ENCODE measurements at places on chromosomes 5 and 9.

DNA sequence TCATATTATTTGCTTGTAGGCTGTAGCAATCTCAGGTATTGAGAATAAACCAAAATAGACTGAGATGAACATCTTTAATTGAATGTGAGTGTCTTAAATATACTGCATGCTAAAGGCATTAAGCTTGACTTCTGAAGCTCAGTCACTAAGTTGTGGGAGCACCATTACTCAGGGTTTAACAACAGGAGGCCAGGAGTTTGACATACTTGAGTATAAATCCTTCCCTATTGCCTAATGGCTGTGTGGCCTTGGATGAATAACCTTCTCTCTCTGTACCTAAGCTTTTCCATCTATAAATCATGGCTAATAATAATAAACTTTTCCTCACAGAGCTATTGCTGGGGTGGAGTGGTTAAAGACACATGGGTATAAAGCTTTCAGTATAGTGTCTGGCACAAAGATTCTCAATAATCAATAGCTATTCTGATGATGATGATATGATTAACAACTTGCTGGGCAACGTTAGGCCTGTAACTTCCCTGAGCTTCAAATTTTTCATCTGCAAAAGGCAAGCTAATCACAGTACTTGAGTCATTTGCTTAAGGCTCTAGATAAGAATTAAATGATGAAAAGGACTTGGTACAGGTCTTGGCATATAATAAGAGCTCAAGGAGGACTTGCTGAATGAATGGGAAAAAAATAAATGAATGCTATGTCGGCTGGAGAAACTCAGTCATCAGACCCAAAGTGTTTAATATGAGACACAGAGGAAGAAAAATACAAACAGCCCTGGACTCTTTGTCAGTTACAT, 174.0 kb upstream of the IL12B start:
- peak; percentile 75 for DNase-seq

GRCh38 chr5:74072646-74073045, 446.6 kb downstream of the ARHGEF28 start:
- DNase-seq, result no peak

DNA sequence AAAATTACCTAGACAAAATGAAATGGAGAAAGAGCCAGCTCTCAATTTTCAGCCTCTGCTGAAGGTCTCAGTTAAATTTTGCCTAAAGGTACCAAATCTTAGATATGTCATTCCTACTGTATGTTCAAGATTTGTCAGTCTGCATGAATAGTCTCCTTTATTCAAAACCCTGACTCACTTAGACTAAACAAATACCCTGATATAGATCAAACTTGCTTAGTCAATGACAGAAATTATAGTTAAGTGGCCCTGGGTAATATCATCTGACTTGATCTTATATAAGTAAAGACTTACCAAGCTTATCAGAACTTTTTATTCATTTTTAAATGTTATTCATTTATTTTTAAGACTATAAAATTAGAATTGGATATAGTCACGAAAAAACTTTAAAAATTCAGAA, 12.2 kb downstream of the MEGF9 start:
- DNase-seq, result no peak

- DNase-seq, result no peak
Observed at GRCh38 chr9:105116052-105116868, 128.2 kb upstream of the SLC44A1 start.

- DNase-seq, result no peak
Observed at GRCh38 chr5:3375586-3376311, 219.9 kb upstream of the IRX1 start.

- DNase-seq, result no peak
Observed at GRCh38 chr5:130385656-130386055, 481.4 kb downstream of the CHSY3 start.

DNA sequence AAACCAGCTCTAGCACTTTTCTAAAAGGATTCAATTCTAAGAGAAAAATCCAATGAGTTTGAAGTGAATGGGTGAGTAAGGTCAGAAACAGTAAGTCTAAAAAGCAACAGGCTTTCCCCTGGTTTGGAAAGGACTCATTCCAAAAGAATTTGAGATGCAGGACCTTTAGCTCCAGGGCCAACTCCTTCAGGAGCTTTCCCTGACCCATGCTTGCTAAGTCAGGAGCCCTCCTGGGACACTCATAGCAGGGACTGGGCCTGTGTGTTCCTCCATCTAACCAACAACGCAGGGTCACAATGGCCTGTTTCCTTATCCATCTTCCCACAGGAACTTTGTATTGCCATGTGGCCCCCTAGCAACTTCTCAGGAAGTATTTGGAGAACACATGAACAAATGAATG, 198.8 kb downstream of the FRMD3 start:
- DNase-seq, result no peak

DNA sequence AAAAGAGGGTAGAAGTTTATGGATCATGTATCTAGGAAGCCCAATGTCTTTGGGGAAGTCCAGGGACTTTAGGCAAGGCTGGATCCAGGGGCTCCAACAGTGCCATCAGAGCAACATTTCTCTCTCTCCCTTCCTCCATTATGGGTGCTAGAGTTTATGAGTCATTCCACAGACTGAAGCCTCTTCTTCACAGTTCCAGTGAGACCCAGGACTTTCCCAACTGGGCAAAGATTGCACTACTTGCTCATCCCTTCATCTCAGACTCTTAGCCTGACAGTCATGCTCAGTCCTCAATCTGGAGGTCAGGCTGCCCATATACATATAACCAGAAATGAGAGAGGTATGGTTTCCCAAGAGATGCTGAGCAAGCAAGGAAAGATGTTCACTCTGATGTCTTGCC, 110.7 kb downstream of the FEM1C start:
- no peak for DNase-seq

GRCh38 chr5:41748631-41749030, 121.6 kb downstream of the OXCT1 start:
- DNase-seq, result peak; percentile 74

DNA sequence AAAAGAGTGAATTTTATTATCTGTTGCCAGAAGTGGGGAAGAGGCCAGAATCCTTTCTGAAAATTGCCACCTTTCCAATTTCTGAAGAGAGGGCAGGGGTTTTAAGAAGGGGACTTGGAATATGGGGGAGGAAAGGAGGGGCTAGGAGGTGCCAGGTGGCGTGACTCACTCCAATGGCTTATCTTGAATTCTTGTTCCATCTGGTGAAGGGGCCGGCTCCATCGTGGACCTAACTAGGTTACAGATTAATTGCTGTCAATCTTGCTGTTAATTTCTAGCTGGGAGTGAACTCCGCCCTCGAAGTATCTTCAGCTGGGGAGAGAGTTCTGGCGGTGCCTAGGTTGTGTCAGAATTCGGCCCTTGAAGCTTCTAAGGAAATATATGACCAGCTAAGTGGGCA, 138.7 kb downstream of the YTHDC2 start:
- DNase-seq, result no peak

DNA sequence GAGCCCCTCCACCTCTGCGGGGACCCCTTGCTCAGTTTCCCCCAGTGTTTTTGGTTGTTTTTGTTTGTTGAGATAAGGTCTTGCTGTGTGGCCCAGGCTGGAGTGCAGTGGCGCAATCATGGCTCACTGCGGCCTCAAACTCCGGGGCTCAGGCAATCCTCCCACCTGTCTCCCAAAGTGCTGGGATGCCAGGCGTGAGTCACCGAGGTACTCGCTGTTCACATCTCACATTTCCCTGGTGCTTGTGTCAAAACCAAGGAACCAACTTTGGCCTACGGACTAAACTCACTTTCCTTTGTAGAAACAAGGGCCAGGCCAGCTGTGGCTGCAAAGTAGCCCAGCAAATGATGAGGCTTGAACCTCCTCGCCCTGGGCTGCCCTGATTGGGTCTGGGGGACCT, 9.7 kb upstream of the AJM1 start:
- no peak for DNase-seq

DNA sequence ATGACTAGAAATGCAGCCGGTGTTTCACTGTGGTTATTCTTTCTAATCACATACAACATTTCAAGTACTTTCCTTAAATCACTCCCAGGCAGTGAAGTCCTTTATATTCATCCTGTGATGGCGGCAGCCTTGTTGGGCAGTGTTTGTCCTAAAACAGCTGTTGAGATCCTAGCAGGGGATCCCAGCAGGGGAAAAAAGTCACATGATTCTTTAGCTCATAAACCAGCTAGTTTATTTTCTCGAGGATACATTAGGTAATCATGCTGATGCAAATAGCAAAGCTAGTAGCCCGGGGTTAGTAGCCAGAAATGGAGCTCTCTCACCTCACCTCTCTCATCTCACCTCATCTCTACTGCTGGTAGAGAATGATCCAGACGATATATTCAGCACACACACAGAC, 70.5 kb downstream of the FOXD1 start:
- DNase-seq, result no peak

GRCh38 chr9:121956808-121957207, 136.3 kb downstream of the TTLL11 start:
- DNase-seq, result no peak

DNA sequence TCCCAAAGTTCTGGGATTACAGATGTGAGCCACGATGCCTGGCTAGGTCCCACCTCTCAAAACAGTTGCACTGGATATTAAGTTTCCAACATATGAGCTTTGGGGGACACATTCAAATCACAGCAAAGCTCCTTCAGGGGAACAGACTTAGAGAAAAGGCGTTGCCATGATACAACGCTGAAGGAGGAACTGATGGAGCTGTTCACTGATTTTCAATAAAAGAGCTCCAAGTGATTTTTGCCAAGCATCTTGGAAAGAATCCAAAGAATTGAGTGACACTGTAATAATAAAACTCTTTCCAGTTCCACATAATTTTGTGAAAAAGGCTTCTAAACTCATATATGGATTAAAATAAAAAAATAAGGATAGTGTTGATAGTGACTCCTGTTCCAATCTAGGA, 72.5 kb downstream of the CSNK1A1 start:
- no peak for DNase-seq

GRCh38 chr9:88753691-88754367, 218.9 kb downstream of the NXNL2 start:
- peak; percentile 35 for DNase-seq

GRCh38 chr9:125513668-125514413, 193.2 kb downstream of the MAPKAP1 start:
- DNase-seq, result peak; percentile 47

DNA sequence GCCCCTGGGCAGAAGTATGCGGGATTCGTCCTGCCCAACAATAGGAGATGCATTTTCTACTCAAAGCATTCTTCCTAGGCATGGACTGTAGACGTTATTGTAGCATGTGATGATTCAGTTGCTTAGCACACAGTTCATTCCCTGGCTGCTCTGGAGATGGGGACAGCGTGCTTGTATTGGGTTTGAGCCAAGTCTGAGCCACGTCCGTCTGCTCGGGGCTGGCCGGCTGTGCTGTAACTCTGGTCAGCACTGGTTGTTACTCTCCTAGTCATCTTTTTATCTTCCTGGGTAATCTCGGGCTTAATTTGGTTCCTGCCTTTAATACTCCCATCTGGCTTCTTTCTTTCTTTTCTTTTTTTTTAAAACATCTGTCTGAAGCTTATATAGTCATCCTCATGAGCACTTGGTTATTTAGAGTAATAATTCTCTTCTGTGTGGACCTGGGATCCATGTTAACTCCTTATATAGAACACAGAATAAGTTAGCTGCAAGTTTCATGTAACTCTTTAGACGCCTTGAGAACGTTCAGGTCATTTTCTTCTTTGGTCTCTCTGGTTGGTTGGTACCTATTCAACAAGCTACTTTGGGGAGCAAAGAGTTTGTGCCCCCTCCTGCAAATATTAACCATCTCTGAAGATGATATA, 118.8 kb upstream of the RPS23 start:
- DNase-seq, result peak; percentile 99

DNA sequence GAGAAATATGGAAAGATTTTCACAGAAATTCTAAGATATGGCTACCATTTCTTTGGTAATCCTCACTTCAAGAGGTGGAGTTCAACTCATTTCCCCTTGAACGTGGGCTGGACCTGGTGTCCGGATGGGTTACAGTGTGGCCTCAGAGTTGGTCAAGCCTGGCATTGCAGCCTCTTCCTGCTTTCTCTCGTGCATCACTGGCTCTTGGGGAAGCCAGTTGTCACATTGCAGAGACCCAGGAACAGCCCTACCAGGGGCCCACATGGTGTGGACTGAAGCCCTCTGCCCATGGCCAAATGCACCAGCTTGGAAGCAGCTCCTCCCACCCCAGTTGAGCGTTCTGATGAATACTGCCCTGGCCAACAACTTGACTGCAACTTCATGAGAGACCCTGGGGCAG, 47.7 kb upstream of the FCN1 start:
- no peak for DNase-seq

DNA sequence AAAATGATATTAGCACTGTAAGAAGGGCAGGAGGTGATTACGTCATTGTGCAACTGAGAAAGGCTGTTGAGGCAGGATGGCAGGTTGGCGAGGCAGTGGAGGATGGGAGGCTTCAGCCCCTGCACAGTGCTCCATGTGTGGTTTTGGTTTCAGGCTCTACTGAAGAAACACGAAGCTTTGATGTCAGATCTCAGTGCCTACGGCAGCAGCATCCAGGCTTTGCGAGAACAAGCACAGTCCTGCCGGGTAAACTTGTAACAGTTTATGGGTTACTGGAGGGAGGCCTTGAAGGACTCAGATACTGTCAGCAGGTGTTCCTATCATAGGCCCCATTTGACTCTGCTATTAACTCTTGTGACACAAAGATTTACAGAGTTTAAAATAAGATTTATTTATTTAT, 35.1 kb downstream of the SPTAN1 start:
- no peak for DNase-seq

- DNase-seq, result no peak
Observed at GRCh38 chr9:133112663-133113026, 8.4 kb downstream of the RALGDS start.

DNA sequence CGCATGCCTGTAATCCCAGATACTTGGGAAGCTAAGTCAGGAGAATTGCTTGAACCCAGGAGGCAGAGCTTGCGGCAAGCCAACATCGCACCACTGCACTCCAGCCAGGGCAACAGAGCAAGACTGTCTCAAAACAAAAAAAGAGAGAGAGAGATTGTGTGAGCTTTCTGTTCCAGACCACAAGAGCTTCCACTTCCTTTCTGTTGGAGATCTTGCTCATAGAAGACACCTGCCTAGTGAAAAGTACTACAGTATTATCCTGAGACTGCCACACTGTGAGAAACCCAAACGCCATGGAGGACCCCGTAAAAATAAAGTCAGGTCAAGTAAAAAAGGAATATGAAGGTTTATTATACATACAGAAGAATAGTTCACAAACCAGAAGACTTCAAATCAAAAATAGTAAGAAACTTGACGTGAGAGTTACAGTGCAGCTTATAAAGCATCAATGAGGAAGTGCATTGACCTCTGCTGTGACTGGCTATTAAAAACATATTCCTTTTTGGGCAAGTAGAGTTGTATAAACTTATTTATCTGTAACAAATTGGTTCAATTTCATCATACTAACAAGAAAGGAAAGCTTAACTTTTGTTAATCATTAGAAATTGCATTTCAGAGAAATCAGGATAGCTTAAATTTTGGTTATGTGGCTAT, 4.3 kb upstream of the EMB start:
- no peak for DNase-seq

- DNase-seq, result peak; percentile 93
Observed at GRCh38 chr9:86795823-86796553, 151.3 kb downstream of the GAS1 start.

GRCh38 chr5:109759306-109759705, 69.6 kb downstream of the MAN2A1 start:
- peak; percentile 52 for DNase-seq

GRCh38 chr5:72222521-72222920, 97.5 kb downstream of the MRPS27 start:
- DNase-seq, result no peak

- peak; percentile 85 for DNase-seq
Observed at GRCh38 chr9:137435980-137436760, 5.0 kb downstream of the ENTPD8 start.
